ENCODE measurements at places on chromosomes 5 and 9.
A peak's percentile ranks its signal among the peaks of the same experiment; 100 is the strongest.

DNA sequence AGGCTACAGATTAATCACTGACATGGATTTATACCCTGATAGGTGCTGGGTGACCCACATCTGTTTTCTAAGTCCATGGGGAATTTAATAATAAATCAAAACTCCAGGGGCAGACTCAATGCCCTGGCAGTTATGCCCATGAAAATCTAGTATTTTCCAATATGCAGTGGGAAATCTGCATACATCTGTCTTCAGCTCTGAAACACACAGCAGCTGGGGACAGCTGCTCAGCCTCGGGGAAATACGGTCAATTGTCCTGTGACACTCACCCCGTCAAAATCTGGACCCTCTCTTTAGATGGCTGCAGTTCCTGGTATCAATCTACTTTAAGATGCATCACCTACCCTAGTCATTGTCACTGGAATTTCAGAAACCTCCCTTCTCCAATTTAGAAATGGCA lies 12.7 kb upstream of the C1QTNF3 start:
- DNase-seq: no peak

DNA sequence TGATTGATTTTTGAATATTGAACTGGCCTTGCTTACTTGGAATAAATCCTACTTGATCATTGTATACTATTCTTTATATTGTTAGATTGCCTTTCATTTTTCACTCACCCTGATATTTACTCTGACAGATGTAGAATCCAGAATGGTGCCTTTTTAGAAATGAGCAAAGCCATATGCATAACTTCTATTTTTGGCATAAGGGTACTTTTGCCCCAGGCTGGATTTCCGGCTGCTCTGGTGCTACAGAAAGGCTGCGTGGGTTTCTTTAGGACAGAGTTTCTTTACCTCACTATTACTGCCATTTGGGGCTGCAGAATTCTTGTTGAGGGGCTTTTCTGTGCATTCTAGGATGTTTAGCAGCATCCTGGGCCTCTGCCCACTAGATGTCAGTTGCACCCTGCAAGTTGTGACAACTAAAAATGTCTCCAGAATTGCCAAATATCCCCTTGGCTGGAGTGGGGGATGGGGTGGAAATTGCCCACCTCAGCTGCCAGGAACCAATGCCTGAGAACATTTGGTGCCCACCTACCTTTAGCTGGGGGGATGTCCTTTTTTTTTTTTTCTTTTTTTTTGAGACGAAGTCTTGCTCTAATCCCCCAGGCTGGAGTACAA lies 50.1 kb downstream of the SLC36A1 start:
- no peak for DNase-seq

- no peak for DNase-seq
Observed at GRCh38 chr9:103988821-103989220, 105.3 kb upstream of the SMC2 start.

DNA sequence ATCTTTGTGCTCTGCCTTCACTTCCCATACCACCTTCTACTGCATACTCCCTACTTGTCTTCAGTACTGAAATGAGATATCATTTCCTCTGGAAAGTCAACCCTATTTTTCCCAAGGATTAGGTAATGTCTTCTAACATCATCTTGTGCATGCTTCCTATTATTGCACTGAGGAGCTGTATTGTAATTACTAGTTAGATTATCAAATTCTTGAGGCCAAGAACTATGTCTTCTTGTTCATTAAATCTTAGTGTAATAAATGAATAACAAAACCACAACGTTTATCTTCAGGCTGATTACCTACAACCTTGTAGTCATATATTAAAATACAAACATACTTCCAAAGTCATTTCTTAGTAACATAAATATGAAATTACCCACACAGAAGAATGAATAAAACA lies 87.9 kb upstream of the POU5F2 start:
- DNase-seq: no peak

- DNase-seq: no peak
Observed at GRCh38 chr5:172498431-172499129, 44.3 kb upstream of the SH3PXD2B start.

DNA sequence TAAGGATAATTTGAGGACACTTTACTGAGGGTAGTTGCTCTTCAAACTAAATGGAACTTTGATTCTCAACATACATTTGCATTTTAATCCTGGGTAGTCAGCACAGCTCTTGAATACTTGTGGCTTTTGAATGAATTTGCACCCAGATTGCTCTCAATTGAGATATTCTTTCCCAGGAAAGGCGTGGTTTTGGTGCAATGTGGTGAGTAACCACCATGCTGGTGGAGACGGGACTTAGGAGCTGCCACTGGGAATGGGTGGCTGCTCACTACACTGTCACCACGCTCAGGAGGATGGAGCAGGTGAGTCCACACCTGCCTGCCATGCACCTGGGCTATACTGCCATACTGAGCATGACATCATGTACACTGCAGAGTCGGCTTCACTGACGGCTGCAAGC lies 99.2 kb downstream of the IRX1 start:
- no peak for DNase-seq

DNA sequence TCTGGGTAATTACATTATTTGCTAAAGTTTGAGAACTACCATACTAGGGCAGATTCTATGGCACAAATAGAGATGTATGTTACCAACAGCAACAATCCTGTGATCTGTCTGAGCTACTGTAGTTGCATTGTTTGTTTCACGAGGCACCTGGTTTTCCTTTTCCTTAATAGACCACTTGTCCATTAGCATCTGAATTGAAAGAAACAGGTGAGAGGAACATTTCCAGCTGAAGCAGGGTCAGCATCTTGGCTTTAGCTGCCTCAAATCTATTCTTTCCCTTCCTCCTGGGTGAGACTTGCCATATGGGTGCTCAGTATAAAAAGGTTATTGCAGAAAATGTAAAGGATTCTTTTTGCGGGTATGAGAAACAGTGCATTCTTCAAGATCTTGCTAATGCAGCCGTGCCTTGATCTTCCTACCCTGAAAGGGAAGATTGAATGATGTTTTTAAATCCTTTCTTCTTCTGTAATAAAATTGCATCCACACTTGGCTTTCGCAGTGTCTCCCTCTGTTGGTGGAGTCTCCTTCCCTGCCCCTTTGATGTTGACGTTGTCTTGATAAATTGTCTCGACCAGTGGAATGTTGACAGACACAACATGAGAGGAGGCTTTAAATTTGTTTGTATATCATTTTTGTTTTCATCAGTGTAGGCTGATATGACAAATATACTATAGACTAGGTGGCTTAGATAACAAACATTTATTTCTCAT lies 118.0 kb upstream of the BRINP1 start:
- DNase-seq: no peak

DNA sequence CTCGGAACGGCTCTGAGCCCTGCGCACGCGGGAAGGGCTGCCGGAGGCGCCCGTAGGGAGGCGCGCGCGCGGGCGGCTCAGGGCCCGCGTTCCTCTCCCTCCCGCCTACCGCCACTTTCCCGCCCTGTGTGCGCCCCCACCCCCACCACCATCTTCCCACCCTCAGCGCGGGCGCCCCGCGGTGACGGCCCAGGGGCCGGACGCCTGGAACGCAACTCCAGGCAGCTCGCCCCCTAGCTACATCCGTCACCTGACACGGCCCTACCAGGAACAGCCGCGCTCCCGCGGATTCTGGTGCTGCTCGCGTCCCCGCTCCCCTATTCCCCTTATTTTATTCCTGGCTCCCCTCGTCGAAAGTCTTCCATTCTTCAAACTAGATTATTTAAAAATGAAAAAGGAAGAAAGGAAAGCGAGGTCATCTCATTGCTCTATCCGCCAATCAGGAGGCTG lies at the start of gene CDKN2B-AS1:
Gene CDKN2B-AS1, plus strand, starts transcription at position 236 of the 450 bp plus-strand sequence.
- DNase-seq: peak; percentile 78

DNA sequence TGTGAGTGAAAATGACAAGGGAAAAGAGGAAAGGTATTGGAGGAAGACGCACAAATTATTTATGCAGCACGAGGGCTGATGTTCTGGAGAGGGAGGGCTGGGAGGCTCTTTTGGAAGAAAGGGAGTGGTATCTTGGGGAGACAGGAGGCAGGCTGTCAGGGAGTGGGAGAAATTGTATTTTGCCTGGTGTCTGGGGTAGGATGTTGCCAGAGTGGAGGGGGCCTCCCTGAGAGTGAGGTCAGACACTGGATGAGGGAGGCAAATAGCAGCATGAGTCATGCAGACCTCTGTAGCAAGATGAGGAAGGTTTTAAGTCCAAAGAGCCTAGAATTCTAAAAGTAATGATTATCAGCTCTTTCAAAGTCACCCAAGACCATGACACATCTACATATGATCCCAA lies 158.0 kb downstream of the DMRT2 start:
- DNase-seq: no peak

GRCh38 chr9:86099701-86100364 lies 475 bp upstream of the GOLM1 start:
- DNase-seq: peak; percentile 46

DNA sequence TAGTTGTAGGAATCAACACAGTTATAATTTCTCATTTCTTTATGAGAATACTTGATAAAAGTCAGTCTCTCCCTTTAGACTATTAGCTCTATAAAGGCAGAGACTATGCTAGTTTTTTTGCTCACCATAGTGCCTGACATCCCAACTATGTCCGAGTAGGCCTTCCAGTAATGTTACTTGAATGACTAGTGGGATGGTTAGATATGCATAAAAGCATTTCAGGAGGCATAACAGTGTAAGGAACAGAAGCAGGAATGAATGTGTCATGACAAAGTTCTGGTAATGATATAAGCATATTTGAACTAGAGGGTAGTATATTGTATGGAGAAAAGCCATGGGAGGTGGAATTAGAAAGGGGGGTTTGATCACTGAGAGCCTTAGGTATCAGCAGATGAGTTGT lies 77.4 kb upstream of the C5orf46 start:
- no peak for DNase-seq

- no peak for DNase-seq
Observed at GRCh38 chr5:149302641-149303040, 31.0 kb downstream of the AFAP1L1 start.

DNA sequence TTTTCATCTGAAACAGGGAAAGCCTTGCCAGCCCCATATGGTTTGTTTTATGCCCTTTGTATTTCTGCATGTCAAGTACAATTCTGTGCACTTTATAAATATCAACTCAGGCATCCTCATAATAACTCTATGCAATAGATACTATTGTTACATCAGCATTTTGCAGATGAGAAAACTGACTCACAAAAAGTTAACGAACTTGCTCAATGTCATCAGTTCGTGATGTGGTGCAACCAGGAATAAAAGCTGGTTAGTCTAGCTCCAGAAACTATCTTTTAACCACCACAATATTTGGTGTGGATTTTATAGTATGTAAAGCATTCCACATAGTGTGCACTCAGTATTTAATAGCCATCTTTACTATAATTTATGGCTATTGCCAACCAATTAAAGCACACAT lies 134.9 kb downstream of the MRPS30 start:
- DNase-seq: no peak

DNA sequence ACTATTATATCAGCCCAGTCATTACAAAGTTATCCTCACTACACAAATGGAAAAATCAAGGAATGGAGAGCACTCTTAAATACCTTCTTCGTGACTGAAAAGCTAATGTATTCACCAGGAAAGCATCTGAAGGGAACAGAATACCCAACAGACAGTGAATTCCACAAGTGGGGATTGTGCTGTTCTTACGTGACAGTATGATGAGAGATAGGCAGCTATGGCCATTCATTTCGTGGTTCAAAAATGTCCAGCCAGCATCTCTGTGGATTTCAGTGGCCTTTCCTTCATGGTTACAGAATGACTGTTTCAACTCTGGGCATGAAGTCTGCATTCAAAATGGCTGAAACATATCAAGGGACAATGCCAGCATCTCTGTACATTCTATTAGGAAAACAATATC lies 323.8 kb downstream of the PRELID2 start:
- no peak for DNase-seq

DNA sequence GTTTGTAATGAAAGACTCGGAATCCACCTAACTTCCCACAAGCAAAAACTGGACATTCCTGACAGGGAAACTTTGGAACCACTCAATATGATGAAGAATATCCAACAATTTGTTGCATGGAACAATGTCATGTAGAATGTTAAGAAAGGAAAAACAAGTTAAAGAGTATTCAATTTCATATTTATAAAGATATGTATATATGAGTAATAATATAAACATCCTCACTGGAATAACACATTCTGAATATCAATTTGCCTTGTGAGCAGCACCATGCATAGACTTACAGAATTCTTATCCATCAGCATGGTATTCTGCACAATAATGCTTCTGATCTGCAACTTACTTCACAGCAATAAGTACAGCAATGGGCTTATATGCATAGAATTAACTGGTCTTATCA lies 650.3 kb downstream of the SEMA5A start:
- DNase-seq: no peak

DNA sequence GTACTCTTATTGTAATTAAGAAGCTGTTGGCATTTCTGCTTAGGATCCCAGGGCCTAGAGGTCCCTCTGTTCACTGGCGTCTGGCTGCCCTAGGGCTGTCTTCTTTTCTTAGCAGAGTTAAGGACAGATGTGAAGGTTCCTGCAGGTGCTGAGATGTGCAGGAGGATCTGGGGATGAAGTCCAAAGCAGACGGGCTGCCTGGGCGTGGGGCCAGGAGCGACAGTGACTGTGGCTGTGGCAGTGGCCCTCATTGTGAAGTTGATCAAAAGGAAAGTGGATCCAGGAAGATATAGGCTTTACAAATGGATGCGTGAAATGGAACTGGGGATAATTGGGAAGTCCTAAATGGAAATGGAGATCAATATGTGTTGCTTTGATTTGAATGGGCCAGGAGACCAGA lies 19.1 kb upstream of the SH3PXD2B start:
- no peak for DNase-seq

DNA sequence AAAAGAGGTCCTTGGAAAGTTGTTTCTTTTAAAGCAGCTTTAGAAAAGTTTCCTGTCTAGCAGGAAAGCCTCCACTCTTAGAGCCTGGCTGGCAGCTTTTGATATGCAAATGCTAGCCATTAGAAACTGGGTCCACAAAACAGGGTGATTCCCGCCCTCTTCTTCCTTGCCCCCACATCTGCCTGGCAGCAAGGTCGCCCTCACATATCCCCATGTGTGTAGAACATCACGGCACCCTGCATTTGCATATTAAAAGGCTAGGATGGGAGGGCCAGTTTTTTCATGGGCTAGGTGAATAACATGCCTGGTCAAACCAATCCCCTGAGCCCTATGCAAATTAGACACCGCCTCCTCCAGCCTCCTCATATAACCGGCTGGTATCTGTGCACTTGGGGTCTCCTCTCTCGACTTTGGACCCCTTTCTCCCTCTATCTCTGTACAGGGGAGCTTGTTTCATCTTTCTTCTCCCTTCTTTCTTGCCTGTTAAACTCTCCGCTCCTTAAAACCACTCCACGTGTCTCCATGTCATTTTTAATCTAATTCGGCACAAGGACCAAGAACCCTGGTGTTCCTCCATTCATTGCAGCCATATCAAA lies 426.8 kb upstream of the CTNND2 start:
- no peak for DNase-seq

- no peak for DNase-seq
Observed at GRCh38 chr5:150440948-150441812, 8.4 kb downstream of the RPS14 start.

DNA sequence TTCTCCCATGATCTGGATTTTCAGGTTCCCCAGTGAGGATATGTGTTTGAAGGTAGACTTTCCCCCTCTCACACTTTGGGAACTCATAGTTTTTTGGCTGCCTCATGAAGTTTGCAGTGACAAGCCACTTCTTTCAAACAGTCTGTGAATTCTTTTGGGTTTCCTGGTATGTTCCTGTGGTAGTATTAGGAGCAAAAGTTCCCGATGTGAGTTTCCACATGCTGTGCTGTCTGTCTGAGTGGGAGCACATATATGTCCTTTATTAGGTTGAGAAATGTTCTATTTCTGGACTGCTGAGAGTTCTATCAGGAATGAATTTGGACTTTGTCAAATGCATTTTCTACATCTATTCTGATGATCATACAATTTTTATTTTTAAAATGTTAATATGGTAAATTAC lies 273.2 kb upstream of the TARS1 start:
- no peak for DNase-seq
